Stimulated activated CD4-positive, alpha-beta T cell treated with anti-CD3 and anti-CD28 coated beads, Interleukin-15, amount 100 ng/mL, for 48 hours (primary cell): ENCODE measurements at places on chromosomes 5 and 9.

DNA sequence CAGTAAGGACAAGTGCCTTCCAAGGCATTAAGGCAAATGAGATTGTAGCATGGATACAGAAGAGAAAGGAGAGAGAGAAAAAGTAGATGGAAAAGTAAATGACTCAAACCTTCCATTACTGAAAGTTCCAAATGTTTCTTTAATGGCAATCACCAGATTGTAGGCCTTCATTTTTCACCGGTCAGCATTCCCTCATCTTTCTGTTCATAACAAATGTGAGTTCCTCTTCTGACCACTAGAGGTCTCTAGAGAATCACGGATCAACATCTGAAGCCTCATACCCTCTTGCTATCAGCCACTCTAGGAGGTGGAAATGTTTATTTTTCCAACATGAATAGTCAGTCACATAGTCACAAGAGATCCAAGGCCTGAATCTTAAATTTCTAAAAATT is 73.6 kb upstream of the RPS23 start:
- no peak for DNase-seq

GRCh38 chr9:121219530-121219929 is 17.9 kb upstream of the RAB14 start:
- DNase-seq: no peak

GRCh38 chr9:130894546-130894945 is 2.1 kb downstream of the QRFP start:
- no peak for DNase-seq

GRCh38 chr9:135350003-135350315 is 129.6 kb upstream of the PPP1R26 start:
- DNase-seq: no peak

- no peak for DNase-seq
Observed at GRCh38 chr9:94599102-94599501, 5.5 kb upstream of the FBP2 start.
